CD4-positive, alpha-beta T cell treated with Interleukin-2 at 100 ng/mL for 4 hours (primary cell): ENCODE measurements at places on chromosomes 5 and 9.

- DNase-seq, result no peak
Measured at GRCh38 chr9:117021906-117022305, 334.8 kb downstream of the TRIM32 start.

DNA sequence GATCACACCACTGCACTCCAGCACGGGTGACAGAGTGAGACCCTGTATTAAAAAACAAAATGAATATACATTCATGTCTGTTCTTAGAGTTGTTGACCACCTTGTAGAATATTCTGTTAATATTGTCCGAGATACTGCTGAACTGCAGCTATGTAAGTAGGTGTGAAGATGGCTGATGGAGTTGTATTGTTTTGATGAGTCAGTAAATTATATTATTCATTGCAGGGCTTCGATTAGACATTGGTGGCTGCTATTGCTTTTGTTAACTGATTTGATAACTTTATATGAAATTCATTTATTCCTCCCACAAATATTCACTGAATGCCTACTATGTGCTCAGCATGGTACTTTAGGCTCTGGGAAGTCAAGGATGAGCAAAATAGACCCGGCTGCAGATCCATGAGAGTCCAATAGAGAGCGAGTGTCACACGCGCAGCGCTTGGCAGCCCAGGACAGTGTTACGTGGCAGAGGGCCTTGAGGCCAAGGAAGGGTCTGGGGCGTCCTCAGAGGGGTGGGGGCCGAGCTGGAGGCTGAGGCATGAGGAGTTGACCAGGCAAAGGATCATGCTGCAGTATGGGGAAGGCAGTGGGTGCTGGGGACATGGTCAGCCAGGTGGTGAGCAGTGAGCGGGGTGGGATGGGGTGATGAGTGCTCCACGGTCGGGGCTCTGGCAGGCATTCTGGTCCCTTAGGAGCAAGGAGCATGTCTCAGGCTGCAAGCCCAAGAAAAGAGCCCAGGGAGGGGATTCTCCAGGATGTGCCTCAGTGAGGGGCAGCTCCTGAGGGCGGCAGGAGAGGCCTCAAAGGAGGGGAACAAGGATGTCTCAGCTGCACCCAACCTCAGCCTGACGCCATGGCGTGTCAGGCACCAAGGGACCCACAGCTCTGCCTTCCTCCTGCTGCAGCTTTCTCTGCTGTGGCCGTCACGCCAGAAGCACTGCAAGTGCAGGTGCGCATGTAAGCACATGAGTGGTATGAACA is 243.5 kb downstream of the GADD45G start:
- DNase-seq, result no peak

GRCh38 chr9:100315561-100315960 is 37.2 kb downstream of the TEX10 start:
- DNase-seq, result no peak

DNA sequence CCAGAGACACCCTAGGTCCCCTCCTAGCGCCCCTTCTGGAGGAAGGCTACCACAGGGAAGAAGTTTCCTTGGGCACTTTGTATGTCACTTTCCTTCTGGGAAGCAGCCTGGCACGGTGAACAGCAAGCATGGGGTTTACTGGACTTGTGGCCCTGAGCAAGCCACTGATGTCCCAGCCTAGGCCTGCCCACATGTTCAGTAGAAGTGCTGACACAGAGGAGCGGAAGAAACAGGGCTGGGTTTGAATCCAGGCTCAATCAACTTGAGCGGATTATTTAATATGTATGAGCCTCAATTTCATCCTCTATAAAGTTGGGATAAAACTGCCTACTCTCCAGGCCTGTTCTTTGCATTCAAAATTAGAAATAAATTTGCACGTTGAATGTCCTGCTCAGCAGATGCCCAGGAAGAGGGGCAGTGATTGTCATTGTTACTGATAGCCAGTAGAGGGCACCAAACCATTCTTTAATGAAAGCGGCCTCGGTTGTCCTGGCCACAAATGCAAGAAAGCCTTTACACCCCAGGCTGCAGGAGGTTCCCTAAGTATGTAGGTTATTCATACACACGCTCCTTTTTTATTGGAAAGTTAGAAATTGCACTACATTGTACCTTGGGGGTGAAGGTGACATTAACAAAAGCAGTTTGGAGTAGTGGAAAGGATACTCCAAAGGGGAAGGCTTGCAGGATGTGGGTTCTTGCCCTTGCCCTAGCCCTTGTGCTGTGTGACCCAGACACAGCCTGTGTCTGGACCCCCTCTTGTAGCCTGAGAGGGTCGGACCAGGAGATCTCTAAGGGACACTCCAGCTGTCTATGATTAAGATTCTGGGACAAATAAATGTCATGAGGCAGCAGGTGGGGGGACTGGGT is 13.4 kb upstream of the XPA start:
- DNase-seq, result peak; percentile 76

GRCh38 chr5:142427529-142427928 is 102.7 kb upstream of the SPRY4 start:
- no peak for DNase-seq

DNA sequence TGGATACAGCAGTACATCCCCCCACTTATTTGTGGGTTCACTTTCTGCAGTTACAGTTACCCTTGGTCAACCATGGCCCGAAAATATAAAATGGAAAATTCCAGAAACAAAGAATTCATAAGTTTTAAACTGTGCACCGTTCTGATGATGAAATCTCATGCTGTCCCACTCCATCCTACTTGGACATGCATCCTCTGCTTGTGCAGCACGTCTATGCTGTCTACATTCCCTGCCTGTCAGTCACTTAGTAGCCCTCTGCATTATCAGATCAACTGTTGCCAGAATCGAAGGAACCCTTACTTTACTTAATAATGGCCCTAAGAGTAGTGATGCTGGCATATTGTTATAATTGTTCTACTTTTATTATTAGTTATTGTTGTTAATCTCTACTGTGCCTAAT is 14.6 kb downstream of the MARCHF3 start:
- DNase-seq, result no peak

- DNase-seq, result no peak
Measured at GRCh38 chr9:31112491-31112890, 1272.0 kb upstream of the ACO1 start.

DNA sequence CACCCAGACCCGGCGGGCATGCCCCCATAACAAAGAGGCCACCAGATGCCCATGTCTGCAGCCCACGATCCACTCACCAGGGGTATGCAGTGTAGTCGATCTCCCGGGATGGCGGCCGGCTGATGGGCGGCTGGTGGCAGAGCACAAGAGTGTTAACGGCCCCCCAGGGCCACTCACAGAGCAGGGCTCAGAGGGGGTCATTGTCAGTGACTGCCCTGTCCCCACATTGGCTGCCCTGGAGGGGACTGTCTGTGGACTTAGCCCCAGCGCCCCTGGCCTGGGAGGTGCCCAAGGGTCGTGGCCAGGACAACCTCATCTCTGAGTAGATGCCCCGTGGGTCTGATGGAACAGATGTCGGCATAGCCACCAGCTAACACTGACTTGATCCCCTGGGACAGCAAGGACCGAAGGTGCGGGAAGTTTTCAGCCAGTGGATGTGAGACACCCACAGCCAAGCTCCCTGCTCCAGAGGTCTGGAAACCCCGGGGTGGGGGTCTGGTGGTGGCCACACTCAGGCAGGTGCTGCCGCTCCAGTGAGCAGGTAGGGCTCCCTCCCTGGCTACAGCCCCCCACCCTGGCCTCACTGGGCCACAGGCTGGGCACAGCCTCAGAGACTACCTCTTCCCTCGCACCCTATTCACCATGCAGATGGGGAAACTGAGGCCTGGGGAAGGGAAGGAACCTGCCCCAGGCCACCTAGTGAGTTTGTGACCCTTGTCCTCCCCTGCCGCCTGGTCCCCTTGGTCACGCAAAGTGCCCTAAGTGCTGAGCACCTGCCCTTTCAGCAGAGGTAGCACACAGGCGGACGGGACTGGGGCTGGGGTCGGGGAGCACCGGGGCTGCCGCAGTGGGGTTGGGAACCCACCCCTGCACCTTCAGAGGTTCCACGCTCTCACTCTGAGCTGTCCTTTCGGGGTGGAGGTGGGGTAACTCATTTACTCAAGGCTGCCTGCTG is 38.1 kb upstream of the SARDH start:
- no peak for DNase-seq

DNA sequence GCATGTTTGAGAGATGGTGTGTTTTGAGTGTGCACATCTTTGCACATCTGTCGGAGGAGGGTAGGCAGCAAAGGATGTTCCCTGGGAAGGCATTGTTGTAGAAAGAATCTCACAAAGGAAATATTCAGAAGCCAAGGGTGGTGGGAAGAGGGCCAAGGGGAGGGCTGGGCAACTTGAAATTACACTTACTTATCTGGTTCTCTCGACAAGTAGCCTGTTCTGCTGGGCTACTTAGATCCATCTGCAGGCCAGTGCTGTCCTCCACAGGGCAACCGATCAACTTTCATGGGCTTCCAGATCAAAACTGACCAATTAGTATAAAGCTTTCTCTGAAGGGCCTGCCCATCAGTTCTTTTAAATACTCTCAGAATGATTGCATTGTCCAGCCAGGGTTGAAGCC is 495.2 kb downstream of the GADD45G start:
- no peak for DNase-seq

DNA sequence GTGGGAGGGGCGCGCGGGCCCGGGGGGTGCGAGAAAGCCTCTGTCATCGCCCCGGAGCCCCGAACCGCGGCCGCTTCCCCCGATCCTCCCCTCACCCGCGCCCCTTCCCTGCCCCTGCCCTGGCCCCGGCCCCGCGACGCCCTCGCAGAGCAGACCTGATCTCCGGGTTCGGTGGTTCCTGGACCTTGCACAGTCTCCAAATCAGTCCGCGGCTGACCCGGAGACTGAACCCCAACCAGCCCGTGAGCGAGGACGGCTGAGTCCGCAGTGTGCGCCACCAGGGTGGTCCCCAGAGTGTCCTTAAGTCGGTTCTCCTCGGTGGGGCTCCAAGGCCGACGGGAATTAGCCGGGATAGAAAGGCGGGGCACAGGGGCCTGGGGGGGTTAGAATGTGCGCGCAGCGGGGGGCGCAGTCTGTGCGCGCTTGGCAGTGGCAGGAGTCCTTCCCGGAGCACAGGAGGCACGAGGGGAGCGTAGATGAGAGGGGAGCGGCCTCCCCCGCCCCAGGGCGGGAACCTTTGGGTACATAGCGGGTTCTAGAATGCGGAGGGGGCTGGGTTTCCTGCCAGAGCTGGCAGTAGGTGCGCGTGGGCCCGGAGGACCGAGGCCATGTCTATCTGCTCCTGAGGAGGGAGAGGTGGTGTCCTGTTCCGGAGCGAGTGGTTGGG is 779 bp downstream of the PKN3 start:
- no peak for DNase-seq

GRCh38 chr5:60651872-60652620 is 47.9 kb downstream of the DEPDC1B start:
- no peak for DNase-seq

GRCh38 chr5:92019376-92019990 is 636.4 kb upstream of the ARRDC3 start:
- DNase-seq, result no peak

DNA sequence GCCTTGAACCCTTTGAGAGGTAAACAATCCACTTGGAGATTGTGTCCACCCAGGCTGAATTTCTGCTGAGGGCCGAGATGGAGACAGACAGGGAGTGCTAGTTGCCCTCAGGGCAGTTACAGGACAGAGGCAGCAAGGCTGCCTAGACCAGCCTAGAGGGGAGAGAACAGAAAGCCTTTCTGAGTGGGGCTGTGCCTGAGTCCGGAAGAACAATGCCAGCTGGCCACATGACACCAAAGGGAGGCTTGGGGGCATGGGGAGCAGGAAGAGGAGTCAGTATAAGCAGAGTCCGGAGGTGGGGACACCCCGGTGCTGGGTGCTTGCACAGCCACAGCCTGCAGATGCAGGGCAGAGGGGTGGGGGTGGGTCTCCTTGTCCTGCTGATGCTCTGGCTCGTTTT is 145.7 kb downstream of the CFAP90 start:
- no peak for DNase-seq

DNA sequence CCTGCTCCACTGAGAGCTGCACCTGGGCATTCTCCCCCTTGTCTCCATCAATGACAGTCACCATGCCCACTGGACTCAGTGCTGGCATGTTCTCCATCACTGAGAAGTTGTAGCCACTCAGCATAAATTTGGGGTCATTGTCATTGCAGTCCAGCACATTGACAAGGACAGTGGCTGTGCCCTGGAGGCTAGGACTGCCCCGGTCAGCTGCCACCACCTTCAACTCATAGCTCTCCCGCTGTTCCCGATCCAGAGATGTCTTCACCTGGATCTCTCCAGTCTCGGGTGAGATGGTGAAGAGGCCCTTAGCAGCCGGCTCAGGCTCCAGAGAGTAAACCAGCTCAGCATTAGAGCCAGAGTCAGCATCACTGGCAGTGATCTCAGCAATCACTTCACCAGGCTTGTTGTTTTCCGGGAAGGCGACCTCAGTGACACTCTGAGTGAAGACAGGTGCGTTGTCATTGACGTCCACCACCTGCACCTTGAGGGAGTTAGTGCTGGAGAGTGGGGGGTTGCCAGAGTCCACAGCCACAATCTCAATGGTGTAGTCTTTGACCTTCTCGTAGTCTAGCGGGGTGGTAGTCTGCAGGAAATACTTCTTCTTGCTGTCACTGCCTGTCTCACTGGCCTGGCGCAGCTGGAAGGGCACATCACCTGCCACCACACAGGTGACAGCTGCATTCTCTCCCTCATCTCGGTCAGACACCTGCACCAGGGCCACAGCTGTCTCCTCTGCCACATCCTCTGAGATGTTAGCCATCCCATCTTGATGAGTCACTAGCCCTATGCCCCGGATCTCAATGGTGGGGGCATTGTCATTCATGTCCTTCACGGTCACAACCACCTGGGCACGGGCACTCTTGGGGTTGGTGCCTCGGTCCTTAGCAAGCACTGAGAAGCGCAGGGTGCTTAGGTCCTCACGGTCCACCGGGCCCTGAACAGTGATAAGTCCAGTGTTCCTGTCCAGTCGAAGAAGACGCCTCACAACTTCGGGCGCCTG is 13.5 kb downstream of the PCDH1 start:
- no peak for DNase-seq

DNA sequence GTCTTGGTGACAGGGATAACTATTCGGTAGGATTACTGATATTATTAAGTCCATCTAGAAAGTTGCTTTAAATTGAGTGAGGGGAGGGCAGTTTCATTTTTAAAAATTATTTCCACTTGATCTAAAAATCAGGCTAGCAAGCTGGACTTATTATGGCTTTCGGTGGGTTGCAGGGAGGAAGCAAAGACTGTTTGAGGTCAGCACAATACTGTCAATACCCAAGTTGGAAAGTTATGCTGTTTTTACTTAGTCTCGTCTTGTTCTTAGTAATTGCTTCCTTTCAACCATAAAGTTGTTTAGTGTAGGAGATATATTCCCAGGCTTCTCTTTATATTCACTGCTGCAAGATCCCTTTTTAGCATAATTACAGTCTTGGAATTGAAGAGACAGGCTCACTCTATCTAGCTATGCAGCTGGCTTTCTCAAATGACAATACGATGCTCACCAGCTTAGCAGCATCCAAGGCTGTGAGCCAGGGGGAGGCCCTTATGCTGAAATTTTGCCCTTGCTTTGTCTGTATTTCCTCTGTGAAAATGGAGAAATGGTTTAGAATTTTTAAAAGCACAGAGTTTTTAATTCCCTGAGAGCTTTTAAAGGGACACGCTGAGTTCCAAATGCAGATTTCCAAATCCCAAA is 68.2 kb upstream of the APC start:
- no peak for DNase-seq

GRCh38 chr5:3933966-3934365 is 338.3 kb downstream of the IRX1 start:
- DNase-seq, result no peak
